ENCODE measurements at places on chromosomes 6 and 20.

DNA sequence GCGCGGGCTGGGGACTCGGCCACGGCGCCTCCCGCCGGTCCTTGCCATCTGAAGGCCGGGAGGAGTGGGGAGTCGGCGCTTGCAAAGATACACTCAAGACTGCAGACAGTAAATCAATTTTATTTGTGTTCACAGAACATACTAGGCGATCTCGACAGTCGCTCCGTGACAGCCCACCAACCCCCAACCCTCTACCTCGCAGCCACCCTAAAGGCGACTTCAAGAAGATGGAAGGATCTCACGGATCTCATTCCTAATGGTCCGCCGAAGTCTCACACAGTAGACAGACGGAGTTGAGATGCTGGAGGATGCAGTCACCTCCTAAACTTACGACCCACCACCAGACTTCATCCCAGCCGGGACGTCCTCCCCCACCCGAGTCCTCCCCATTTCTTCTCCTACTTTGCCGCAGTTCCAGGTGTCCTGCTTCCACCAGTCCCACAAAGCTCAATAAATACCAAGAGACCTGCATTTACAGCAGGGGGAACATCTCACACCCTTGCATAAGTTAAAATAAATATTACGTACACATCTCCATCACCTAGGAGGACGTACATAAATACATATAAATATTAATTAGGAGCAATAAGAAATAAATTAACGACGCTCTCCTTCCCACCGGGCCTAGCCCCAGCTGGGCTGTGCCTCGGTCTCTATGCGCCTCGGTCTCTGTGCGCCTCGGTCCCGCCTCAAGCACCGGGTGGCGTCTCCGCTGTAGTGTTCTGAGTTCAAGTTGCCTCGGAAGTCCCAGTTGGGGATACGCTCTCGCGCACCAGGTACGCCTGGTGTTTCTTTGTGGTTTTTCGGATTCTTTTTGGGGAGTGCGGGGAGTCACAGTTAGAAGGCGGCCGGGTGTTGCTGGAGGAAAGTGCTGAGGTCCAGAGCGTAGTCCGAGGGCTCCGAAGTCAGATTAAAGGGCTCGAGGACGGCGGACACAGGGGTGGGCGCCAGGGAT, 889 bp upstream of the FLOT1 start:
- peak; percentile 60 for DNase-seq

GRCh38 chr20:48789781-48790472, 37.9 kb downstream of the PREX1 start:
- no peak for DNase-seq

DNA sequence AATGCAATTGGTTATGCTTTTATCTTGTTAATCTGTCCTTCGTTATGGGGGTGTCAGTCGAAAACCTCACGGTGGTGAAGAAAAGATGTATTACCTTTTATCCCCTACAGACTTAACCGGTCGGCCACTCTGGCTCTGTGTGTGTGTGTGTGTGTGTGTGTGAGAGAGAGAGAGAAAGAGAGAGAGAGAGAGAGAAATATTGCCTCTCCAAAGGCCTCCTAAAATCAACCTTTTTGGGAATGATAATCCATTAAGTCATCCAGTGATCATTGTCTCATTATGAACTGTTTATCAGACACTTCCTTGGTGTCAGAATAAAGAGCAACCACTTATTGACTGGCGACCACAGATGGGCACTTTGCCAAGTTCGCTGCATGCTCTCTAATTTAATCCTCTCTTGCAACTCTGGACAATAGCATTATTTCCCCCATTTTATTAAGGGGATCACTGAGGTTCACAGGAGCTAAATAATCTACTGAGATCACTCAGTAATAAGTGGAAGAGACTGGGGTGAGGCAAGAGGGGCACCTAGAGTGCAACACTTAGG, 30.7 kb downstream of the SLC35D3 start:
- no peak for DNase-seq

GRCh38 chr20:39960522-39961428, 728.3 kb downstream of the MAFB start:
- DNase-seq, result no peak

DNA sequence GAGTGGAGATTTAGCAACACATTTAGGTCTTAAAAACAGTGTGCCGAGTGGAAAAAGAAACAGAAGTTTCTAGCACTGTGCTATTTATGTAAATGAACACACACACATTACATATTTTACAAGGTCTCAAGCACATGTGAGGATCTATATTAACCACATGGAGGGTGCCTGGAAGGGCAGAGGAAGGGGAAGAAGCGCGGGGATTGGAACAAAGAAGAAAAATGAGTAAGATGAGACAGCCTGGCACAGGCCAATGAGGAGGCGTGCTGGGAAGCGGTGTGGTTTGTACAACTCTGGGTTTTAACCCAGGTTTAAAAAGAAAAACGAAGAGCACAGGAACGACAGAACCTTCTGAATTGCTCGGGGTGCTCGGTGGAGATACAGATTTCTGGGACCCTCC, 5.7 kb downstream of the KCNG1 start:
- DNase-seq, result no peak

- DNase-seq, result no peak
Measured at GRCh38 chr20:32271620-32272019, 5.8 kb upstream of the KIF3B start.

GRCh38 chr6:105619971-105620741, 217.3 kb upstream of the PREP start:
- DNase-seq, result no peak

GRCh38 chr6:91081452-91082067, 494.7 kb upstream of the MAP3K7 start:
- DNase-seq, result peak; percentile 49

DNA sequence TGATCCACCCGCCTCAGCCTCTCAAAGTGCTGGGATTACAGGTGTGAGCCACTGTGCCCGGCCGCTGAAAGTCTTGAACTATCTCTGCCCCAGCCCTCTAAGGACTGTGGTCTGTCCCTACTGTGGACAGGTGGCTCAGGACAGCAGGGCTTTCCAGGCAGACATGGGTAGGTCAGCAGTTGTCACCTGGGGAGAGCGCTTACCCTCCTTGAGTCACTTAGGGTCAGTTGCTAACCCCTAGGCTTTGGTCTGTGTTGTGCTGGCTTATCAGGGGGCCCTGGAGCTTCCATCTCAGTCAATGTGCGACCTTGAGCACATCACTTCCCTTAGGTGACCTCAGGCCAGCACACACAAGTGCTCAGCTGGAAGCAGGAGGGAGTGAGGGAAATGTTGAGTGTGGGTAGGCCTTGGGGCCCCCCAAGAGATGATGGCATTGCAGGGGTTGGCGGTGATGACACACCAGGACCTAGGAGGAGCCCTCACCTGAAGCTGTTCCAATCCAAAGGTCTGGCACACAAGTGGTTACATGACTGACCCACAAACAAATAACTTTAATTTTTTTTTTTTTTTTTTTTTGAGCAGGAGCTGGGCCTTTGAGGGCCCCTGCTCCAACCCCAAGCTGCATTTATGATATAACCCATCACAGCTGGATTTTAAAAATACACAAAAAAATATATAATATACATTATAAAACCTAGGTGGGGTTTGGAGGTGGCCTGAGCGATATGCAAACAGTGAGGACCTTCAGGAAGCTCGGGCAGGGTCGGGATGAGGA, 5.1 kb downstream of the RPL10A start:
- no peak for DNase-seq

GRCh38 chr6:2037237-2037926, 208.0 kb downstream of the GMDS start:
- no peak for DNase-seq

GRCh38 chr6:33632558-33633039, 11.5 kb downstream of the ITPR3 start:
- peak; percentile 75 for DNase-seq
